ENCODE measurements at places on chromosomes 4 and X.

DNA sequence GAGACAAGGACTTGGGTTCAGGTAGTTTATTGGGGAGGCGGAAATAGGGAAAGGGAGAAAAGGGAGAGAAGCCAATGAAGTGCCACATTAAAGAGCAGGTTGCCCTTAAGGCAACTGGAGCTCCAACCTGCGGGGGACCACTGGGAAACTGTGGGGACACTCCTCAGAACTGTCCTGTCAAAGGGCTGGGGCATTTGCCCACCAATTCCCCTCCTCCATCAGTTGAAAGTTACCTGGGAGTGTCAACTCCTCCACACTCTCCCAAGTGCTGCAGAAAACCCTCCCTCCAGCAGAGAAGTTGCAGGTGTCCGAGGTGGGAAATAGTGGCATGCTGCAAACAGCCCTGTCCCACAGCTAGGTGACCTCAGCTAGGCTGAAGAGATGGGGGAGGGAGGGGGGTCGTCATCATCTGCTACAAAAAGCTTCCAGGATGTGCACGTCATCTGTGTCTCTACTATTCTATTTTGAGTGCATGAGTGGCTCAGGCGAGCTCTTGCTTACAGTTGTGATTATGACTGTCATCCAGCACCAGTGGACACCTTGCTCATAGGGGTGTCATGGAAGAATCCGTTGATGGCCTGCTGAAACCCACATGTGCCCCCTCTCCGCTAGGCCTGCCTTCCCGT is 41.5 kb upstream of the XPNPEP2 start:
- DNase-seq = no peak

DNA sequence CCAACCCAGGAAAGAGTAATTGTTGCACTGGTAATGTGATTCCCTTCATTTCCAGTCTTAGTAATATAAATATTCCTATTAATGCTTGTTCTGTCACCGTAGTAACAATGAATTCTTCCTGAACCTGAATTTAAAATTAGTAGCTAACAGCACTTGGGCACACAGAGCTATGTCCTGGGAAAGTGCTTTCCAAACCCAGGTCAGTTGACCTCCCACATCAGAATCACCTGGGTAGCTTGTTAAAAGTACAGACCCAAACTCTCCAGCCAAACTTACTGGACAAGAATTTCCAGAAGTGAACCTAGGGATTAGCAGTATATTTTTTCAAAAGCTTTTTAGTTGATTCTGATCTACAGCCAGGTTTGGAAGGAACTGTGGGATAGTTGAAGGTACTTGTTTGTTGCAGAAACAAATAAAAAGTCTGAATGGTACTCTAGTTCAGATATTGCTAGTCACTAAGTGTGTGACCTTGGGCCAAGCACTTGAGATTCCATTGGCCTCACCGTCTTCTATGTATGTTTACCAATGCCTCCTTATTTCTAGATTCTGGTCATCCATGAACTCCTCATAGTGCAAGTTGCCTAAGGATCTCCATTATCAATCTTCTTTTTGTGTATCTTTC is 192.9 kb upstream of the CNKSR2 start:
- no peak for DNase-seq

- DNase-seq = no peak
These were observed 10.9 kb upstream of the TBC1D14 start for GRCh38 chr4:6898763-6899162.

GRCh38 chrX:11953615-11954014 is 184.7 kb upstream of the FRMPD4 start:
- DNase-seq = no peak

DNA sequence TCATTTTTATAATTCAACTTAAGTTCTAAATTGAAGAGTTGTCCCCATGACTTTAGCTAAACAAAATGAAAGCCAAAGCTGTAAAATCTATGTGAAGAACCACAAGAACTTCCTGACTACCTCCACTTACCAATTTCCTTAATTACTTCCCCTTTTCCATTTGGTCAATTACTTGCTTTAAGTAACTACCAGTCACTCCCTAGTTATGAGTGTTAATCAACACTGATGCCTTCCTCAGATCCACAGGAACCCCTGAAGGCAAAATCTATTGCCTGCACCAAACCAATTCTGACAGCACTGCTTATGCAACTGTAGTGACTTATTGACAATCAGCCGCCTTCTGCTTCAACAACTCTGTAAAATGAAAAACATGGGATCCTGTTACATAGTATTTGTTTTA is 10.5 kb downstream of the RBMX start:
- no peak for DNase-seq

DNA sequence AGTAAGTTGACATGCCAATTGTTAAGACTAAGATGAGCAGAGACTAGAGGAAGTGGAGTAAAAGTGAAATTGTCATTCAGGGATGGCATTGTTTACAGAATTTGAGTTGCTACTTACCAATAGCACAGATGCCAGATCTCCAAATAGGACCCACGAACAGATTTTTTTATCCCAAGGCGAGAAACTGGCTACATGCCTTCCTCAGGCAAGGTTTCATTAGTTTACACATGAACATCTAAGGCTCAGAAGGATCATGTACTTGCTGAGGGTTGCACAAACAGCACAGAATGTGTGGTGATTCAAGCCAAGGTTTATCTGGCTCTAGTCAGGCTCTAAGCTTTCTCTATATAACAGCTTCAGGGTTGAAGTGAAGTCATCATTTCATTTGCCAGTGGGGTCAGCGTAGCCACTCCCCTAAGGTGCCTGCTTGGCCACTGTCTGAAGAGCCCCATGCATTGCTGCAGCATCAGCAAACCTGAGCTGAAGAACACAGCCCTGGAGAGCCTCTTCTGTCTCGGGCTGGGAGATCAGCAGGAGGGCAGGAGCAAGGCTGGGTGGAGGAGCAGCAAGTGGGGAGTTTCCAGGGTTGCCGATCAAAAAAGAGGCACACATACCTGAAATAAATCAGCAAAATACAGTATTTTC is 193.0 kb upstream of the LCORL start:
- DNase-seq = no peak

- no peak for DNase-seq
These were observed 44.9 kb downstream of the TIGD4 start for GRCh38 chr4:152734699-152735050.

- DNase-seq = no peak
These were observed 9.8 kb downstream of the EREG start for GRCh38 chr4:74374561-74375327.

DNA sequence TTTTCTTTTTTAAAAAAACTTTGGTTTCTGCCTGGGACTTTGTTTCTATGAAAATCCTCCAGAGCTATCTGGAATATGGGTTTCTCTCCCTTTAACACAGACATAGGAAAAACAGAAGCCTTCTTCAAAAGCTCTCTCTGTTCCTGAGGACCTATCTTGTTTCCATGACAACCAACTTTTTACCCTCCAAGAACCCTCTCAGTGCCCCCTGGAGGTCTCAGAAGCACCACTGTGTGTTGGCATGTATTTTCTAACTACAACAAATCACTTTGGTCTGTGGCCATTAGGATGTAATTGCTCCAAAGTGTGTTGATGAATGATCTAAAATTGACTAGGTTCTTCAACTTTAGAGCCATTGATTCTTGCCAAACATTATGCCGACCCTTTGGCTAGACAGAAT is 1331.6 kb downstream of the ADGRL3 start:
- no peak for DNase-seq

GRCh38 chr4:53100501-53101190 is 238.5 kb downstream of the RASL11B start:
- no peak for DNase-seq

DNA sequence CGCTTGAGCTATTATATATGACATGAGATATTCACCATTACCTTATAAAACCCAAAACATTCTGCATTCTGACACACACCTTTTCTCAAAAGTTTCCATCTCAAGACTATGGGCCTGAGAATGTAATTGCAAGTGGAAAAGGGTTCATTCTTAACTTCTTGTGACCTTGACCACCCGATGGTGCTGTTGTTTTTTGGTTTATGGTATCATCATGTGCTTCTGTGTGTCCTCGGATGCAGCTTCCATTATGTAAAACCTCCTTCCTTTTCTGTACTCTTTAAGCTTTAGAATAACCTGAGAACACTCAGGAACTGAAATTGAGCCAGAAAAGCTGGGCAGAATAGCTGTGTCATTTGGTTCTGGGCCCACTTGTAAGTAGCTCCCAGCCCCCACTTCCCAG is 16.2 kb upstream of the PUDP start:
- DNase-seq = no peak

GRCh38 chr4:185638093-185638492 is 102.8 kb upstream of the PDLIM3 start:
- DNase-seq = no peak

DNA sequence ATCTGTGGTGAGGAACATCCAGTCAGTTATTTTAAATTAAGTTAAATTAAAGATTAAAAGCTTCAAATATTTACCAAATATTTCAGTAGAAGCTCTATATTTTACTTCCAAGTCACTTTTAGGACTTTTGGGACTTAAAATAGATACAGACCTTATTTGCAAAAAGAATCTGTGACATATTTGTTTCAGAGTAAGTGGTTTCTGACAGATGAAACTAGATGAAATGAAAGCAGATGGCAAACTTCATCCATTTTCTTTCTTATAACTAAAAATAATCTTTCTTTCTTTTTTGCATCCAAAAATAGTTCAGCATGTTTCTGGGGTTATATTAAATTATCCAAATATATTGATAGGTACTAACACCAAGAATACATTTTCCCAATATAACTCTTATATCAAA is 6.6 kb upstream of the UTP3 start:
- DNase-seq = no peak

DNA sequence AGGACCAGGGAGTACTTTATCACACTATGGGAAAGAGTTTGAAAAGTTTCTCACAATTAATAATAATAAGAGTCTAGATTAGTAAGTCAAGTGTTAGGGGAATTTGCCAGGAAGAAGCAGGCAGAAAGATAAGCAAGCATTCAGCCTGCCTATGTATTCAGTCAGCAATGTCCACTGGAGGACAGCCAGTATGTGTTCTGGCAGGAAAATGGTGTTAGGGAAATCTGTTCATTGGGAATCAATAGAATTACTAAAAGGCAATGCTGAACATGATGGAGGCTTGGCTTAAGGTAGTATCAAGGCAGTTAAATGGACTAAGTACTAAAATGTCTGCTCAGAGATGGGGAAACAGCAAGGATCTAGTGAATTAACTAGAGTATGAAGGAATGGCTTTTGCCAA is 221.2 kb downstream of the PPP4R3C start:
- no peak for DNase-seq

DNA sequence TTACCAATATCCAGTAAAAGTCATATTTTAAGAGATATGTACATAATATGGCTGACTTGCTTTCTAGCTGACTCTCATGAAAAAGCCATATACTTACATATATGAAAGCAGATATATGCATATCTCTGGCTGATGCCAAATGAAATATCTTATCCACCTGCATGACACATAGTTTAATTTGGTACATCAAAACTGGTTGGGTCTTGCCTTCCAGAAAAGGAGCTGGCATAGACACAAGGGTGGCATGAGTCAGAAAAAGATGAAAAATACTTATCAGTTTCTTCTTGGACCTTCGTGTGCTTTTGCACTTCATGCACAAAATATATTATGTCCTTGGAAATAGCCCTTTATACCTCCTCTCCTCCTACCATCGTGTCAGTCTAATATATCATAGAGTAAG is 32.1 kb downstream of the TIGD4 start:
- no peak for DNase-seq

DNA sequence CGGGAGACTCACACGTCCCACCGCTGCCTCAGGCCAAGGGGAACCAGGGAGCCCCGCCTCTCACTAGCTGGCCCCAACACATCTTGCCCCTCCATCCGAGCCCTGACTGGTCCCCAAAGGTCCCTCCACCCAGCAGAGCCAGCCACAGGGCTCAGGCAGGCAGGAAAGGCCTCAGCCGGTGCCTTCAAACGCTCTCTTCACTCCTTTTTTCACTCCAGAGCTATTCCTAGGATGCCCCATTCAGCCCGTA is 1.5 kb upstream of the ARHGAP4 start:
- no peak for DNase-seq

DNA sequence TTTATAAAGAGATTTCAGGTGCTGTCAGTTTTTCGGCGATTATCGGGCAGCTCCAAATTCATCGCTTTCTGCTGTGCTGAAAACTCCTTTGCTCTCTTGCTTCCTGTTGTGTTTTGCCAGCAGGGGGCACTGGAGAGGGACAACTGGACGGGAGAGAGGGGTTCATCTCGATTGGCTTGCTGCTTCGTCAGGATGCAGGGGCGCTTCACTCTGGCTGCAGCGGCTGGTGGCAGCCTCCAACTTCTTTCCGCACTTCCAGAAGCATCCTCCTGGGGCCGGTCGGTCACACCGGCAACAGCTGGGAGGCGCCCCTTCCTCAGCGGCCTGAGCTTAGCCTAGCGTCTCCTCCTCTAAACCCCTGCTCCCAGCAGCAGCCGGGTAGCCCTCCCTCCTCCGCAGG is 29.5 kb downstream of the MSL3 start:
- no peak for DNase-seq

Measured in NCI-H2081 treated with DMSO at 0.1 percent for 48 hours (cell line).